ENCODE measurements at places on chromosomes 11 and 22.

GRCh38 chr22:44200451-44200850, 19.7 kb downstream of the PARVG start:
- no peak for DNase-seq

DNA sequence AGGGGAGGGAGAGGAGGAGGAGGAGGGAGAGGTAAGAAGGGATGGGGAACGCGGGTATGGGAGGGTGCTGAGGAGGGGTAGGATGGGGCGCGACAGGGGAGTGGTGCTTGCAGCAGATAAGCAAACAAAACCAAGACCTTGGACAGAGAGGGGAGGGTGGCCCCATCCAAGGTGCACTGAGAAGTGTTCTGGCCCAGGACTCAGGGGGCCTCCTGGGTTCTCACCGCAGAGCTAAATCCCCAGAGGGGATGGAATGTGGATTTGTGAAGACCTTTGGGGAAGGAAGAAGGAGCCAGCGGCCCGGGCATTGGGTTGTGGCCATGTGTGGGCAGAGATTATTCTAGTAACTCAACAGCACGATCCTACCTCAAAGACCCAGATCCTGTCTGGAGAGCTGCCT, 90.9 kb upstream of the LINC01488 start:
- DNase-seq: no peak

- DNase-seq: no peak
Measured at GRCh38 chr11:78570031-78570430, 4.6 kb downstream of the NARS2 start.

- DNase-seq: peak; percentile 42
Measured at GRCh38 chr11:36376888-36377758, 81.0 kb downstream of the PRR5L start.

DNA sequence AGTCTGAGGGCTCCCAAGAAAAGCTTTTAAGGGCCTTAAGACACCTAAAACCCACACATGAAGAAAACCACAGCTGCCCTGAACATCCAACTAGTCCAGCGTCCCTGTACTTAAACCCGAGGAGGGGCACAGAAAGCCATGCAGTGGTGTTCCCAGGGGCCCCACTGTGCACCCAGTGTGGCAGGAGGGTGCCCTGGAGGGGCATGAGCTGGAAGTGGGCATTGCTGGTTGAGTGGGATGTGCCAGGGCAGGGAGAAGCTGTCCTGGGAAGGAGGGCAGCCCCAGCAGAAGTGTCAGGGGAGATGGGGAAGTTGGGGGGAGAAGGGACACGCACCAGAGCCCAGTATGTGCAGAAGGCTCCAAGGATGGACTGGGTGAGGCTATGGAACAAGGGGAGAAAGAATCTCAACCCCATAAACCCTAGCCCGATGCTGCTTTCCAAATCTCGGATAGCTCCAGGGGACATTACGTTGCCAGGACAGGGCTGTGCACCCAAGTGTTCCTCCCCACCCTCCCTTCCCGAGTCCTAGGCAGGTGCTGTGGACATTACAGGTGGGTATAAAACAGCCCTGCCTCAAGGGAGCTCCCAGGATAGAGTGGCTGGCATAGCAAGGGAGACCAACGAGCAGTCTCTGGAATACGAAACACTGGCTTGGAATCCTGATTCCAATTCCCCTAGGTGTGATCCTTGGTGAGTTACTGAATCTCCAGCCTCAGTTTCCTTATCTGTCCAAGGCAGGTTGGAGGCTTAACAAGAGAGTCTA, 44.2 kb downstream of the SHANK2 start:
- no peak for DNase-seq

DNA sequence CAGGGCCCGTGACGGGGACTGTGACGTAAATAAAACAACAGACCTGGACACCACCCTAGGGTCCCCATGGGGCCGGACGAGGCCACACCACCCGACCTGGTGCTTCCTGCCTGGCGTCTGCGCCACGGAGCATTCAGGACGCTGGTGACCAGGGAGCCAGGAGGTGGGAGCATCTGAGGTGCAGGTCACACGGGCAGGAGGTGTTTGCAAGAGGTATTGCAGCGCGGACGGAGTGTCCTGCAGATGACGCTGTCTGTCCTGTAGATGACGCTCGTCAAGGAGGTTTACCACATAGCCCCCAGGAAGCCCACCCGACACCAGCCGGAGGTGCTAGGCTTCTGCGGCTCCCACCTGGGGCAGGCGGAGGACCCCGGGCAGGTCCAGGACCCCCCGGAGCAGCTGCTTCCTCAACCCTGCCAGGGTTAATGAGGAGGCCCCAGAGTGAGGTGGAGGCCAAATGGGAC, 986 bp upstream of the MUC5B start:
- DNase-seq: no peak

DNA sequence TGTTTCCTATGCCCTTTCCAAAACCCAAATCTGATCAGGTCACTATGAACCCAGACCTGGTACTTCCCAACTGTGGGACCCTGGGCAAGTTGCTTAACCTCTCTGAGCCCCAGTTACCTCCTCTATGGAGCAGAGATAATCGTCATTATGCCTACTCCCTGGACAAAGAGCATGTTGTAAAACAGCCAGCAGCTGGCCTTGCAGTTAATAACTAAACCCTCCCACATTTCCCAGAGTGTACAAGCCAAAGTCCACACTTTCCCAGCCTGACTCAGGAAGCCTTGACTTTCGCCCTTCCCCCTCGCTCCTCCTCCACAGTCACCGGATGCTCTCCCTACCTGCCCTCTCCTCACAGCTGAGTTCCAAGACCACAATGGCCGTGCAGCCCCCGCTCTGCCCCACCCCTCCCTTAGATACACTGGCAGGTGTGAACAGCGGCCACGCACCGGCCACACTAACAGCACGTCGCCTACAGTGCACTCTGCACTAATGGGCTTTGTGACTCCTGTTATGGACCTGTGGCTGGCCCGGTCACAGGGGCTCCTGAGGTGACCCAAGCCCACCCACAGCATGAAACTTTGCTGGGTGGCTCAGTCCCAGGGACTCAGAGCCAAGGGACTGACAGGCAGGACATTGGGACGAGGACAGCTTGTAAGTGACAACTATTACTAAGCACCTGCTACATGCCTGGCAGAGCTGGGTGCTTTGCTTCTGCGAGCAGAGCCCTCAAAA, 15.6 kb upstream of the MFNG start:
- no peak for DNase-seq

DNA sequence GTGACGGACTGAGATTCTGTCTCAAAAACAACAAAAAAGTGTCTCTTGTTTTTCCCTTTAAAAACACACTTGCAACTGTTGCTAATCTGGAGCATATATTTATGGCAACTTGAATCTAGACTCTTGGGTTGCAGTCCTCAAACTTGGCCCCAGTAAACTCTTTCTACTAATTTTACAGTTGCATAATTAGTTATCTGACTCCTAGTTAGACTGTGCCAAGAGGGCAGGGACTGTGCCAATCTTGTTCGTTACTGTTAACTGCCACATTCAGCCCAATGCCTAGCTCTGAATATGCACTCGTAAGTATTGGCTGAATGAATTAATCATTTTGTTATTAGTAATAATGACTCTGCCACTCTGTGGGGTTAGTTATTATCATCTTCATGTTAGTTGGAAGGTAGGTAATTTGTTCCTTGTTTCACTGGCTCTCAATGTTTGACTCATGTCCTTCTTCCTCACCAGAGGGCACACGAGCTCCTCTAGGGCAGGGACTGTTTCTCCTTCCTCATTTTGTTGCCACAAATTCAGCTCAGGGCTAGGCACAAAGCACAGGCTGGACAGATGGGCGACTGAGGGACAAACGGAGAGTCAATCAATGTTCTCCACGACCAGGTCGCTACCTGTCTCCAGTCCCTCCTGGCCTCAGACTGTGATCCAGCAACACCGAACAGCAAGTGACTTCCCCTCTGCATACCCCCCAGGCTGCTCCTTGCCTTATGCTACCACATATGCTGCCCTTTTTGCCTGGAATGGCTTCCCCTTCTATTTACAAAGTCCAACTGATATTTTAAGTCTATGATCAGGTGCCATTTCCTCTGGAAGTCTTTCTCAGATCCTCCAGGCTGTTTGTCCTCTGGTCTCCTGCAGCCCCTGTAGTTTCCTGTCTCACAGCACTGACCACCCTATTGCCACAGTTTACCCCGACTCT, 9.0 kb downstream of the CLPB start:
- no peak for DNase-seq

DNA sequence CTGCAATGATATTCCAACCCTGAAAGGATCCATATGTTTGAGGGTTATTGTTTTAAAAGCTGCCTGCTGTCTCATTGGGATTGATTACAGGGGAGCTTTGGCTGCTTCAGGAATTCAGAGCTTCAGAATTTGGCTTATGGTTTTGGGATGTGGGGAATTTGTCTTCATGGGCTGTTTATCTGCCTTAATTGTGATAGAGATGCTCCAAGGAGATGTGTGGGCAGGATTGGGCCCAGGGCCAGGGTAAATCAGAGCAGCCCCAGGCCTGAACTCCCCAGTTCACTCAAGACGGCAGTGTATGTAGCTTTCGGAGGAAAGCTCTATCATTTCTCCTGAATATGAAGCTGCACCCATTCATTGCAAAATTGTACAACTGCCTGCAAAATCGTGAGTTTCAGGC, 88.5 kb downstream of the ALX4 start:
- no peak for DNase-seq

- no peak for DNase-seq
Measured at GRCh38 chr22:22111983-22112382, 129.4 kb upstream of the TOP3B start.

GRCh38 chr11:112044961-112045360, 19.8 kb downstream of the DLAT start:
- DNase-seq: no peak

- DNase-seq: no peak
Measured at GRCh38 chr11:19025481-19026406, 34.8 kb downstream of the MRGPRX2 start.

- DNase-seq: peak; percentile 44
Measured at GRCh38 chr11:108223348-108224149, 682 bp downstream of the ATM start.

GRCh38 chr11:104630352-104630751, 267.9 kb downstream of the CASP12 start:
- DNase-seq: no peak

DNA sequence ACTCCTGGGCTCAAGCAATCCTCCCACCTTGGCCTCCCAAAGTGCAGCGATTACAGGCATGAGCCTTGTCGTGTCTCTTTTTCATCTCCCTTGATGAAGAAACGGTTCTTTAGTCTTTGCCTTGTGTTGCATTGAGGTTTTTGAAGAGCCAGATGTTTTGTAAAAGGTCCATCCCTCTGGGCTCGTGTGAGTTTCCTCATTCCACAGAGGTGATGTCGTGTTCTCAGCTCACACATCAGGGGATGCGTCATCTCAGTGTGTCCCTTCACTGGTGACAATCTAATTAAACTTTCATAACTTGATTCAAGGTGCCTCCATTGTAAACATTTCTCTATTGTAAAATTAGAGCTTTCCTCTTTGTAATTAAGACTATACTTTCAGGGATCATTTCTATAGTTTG, 29.7 kb upstream of the TEF start:
- DNase-seq: no peak

GRCh38 chr11:116164843-116165242, 607.9 kb downstream of the BUD13 start:
- DNase-seq: no peak

DNA sequence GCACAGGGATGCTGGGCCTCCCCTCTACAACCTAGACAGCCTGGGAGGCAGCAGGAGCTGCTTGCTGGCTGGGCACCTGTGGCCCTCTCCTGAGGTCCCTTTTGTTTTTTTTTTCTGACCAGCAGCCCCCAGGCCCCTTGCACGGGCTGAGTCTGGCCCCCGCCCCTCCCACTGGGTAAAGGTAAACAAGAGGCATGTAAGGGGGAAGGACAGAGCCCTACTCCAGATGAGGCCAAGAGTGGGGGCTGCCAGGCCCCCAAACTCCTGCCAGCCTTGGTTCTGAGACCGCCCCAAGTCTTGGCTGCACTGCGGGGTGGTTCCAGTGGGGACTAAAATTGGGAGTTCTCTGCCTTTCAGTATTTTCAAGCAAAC, 9.2 kb downstream of the PLXNB2 start:
- no peak for DNase-seq

- no peak for DNase-seq
Measured at GRCh38 chr22:32634421-32634981, 159.9 kb downstream of the FBXO7 start.

DNA sequence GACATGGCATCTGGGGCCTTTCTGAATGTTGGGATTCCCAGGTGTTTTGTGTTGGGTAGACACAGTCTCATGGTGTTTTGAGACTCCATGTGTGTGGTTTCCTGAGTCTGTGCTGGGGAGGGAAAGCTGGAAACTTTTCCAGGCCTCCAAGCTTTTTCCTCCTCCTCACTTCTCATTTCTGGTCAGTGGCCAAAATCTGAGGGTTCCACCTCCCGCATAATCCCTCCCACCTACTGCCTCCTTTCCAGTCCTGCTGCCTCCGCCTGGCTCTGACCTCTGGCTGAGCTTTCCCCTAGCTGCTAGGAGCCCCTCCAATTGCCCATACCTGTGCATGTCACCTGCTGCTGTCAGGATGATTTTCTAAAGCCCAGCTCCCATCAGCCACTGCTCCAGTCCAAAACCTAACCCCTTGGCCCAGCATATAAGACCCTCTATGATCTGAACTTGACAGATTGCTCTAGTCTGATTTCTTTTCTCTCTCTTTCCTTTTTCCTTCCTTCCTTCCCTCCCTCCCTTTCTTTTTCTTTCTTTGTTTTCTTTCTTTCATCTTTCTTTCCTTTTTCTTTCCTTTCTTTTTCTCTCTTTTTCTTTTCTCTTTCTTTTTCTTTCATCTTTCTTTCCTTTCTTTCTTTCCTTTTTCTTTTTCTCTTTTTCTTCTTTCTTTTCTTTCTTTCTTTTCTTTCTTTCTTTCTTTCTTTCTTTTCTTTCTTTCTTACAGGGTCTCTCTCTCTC, 51.4 kb upstream of the NECTIN1 start:
- DNase-seq: no peak

DNA sequence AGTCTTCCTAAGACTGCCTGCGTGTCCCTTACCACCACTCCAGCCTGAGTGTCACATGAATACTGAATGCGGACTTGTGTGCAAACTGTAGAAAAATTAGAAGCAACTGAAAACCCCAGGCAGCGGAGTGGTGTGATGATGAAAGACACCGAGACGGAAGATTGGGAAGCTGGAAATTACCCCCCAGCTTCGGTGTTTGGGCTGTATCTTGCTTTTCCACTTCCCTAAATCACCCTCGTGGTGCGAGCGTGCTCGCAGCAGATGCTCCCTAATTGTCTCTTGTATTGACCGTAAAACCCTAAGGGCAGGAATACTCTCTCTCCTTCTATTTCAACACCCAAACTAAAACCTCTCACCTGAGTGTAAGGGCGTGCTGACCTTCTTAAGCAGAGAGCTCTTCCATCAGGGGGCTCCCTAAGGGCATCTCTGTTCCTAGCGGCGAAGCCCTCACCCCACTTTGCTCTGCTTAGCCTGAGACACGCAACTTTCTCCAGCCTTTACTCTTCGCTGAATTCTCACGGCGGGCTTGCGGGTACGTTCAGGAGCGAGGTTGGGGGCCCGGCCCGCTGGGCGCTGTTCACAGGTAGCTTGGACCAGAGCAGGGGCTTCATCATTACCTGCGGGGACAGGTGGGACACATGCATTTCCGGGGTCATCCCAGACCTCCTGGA, 62.4 kb downstream of the CRYBB2 start:
- no peak for DNase-seq
